ENCODE measurements at places on chromosomes 11 and 22.

GRCh38 chr22:45211435-45211834 lies 29.3 kb downstream of the KIAA0930 start:
- DNase-seq = no peak

DNA sequence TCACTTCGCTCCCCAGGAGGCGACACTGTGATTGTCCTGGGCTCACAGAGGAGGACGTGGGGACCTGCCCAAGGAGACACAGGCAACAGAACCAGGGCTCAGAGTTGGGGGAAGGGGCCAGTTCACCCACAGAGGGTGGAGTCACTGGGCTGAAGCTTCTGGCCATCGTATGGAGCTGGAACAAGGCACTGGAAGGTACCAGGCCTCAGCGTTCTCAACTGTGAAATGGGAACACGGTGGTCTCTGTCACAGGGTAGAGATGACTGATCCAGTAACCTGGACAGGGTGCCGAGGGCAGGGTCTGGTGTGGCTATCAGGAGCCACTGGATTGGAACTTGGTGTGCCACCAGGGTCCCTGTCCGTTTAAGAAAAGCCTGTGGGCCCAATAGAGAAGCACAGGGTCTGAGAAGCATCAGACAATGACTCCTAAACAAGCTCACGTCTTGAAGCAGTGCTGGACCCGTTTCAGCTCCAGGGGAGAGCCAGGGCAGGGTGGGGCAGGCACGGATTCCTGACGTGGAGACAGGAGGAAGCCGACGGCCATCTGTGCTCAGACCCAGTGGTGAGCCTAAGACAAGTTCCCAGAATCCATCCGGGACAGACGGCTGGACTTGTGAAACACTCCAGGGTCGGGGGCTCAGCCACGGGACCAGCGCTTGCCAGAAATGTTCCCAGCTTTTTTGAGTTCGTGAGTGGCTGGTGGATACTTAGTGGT lies 25.0 kb upstream of the KCNQ1OT1 start:
- no peak for DNase-seq

GRCh38 chr11:57635246-57635645 lies 14.5 kb downstream of the YPEL4 start:
- no peak for DNase-seq

GRCh38 chr22:23399367-23400285 lies 180.5 kb downstream of the IGLL1 start:
- DNase-seq = no peak

Data from esophagus squamous epithelium (tissue), 5 donors.